Neural crest cell (in vitro differentiated cells): ENCODE measurements at places on chromosomes 4 and X. TPM values are rescaled to one million over a fixed set of nuclear protein-coding genes. Genes with fewer than 3 reads are reported as not detected.

ZDHHC15 gene
- total RNA-seq: 3.0 and 3.7 TPM in 2 replicates

ADH1B gene
- not detected in 2 replicates for total RNA-seq

RENBP gene
- 11.4 and 11.8 TPM in 2 replicates for total RNA-seq

CYTL1 gene
- total RNA-seq: 13.2 and 13.5 TPM in 2 replicates

SLC4A4 gene
- total RNA-seq: 3.9 and 4.0 TPM in 2 replicates

CXorf49 gene
- not detected in 2 replicates for total RNA-seq

TMEM255A gene
- 0.70 and 0.91 TPM in 2 replicates for total RNA-seq

CENPU gene
- 76.6 and 85.3 TPM in 2 replicates for total RNA-seq

IQCM gene
- total RNA-seq: not detected in 2 replicates

ENPP6 gene
- not detected in 2 replicates for total RNA-seq

DNA sequence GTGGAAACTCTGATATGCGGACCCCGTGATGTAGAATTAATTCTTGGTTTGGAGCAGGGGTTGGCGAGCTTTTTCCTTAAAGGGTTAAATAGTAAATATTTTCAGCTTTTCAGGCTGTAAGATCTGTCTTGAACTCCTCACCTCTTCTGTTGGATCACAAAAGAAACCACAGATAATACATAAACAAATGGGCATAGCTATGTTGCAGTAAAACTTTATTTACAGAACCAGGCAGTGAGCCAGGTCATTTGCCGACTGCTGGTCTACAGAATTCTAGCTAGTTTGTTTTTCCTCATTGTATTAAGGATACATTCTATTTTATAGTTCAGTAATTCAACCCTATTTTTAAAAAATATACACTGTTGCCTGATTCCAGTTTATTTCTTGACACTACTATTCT is 116.6 kb downstream of the PAPSS1 start:
- no peak for DNase-seq

GRCh38 chr4:184198190-184198589 is 19.5 kb downstream of the ENPP6 start:
- no peak for DNase-seq

- no peak for DNase-seq
These were observed 394.6 kb downstream of the C4orf33 start for GRCh38 chr4:129490516-129490915.

DNA sequence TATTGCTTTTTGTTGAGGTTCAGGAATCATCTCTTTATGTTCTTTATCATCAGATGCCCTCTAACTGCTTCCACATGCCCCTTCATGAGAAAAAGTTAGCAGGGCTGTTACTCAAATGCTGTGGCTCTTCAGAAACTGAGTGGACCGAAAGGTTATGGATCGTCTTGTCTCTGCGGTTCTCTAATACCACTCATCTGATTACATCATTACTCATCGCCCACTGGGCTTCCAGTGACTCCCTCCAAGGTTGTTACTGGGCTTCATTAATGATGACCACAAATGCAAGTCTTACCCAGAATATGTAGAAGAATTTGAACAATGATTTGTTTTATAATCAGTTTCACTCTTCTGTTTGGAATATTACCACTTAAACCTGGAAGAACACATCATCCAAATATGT is 67.7 kb downstream of the RWDD4 start:
- no peak for DNase-seq

- no peak for DNase-seq
These were observed 46.6 kb downstream of the RHOH start for GRCh38 chr4:40243386-40243948.

DNA sequence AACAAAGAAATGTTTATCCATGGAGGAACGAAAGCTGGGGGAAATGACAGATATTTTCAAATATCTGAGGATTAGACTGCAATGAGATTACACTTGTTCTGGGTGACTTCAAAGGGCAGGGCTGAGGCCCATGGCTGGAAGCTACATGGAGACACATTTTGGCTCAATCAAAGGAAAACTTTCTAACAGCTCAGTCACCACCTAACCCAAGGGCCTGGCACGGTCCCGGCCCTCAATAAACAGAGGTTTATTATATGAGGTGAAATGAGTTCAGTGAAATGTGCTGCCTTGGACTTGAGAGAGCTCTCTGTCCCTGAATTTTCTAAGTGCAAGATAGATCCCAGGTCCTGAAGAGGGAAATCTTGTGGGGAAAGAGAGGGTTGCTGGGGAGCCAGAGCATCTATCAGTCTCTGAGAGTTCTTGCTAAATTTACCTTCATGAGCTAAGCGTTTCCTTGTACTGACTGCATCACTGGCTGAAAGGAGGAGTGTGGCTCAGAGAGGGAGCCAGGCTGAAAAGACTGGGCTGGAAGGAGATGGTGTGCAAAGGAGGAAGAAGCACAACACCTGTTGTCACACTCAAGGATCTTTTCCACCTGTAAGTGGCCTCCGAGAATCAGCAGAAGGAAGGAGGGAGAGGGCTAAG is 2.0 kb upstream of the RIPPLY1 start:
- DNase-seq: no peak

- peak; percentile 40 for DNase-seq
These were observed at the start of gene PABPC4L for GRCh38 chr4:134201216-134202161. Gene PABPC4L (minus strand): TSS chr4:134201789. CDS start chr4:134201019, 770 bp downstream.

- no peak for DNase-seq
These were observed at the start of gene FGFR3 for GRCh38 chr4:1792832-1793495. Gene FGFR3 (plus strand): TSS chr4:1793293. CDS start chr4:1793935, 642 bp downstream.

- DNase-seq: no peak
These were observed 26.1 kb upstream of the IGFBP7 start for GRCh38 chr4:57136281-57136680.

DNA sequence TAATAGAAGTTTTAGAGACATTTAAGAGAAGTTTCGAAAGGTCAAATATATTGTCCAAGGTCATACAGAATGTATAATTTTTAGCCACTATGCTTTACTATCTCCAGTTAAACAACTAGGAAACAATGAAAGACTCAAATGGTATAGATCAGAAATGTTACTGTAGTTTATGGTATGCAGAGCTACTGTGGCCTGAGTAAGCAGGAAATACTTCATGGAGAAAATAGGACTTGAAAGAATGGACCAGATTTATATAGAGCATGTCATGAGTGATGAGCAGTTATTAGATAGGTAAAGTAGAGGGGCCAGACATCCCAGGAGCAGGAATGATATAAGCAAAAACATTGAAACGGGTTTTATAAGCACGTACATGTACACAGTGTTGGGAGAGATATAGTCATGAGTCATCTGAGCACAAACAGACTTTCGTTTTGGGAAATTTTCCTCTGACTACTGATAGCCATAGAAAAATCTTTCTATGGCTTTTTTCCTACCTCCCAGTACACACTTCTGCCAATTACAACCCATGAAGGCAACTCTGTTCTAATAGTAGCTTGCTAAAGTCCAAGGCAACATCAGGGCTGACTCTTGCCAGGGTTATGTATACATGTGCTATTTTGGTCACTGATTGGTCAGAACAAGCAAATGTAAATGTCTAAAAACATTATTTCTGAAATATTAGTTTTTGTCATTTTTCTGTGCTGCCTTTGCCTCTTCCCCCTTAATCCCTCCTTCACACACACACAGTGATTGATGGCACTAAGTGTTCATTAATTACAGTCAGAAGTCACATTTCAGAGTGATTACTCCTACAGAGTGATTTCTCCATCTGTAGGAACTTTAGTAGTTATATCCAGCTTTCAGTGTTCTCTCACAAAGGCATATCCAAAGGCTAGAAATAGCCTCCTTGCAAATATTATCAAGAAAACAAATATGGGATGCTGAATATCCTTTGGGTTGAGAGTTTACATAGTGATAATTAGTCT is 198.7 kb downstream of the ENOX2 start:
- DNase-seq: no peak

GRCh38 chr4:1632109-1633104 is 51.7 kb downstream of the FAM53A start:
- DNase-seq: no peak

DNA sequence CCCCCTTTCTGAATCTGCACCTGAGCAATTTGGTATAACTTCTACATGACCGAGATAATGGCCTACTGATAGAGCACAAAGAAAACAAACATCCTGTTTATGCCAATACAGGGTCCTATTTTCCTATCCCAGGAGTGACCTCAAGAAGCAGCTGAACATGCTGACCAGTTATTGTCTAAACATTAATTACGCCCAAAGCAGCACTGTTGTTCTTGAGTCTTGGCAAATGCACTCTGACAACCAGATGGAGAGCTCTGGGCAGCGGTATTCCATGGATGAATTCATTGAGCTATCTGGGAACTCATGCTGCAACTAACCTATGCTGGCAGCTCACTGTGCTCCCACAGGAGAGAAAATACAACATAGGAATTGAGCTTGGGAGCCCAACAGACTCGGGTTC is 52.6 kb downstream of the PCYT1B start:
- DNase-seq: no peak

DNA sequence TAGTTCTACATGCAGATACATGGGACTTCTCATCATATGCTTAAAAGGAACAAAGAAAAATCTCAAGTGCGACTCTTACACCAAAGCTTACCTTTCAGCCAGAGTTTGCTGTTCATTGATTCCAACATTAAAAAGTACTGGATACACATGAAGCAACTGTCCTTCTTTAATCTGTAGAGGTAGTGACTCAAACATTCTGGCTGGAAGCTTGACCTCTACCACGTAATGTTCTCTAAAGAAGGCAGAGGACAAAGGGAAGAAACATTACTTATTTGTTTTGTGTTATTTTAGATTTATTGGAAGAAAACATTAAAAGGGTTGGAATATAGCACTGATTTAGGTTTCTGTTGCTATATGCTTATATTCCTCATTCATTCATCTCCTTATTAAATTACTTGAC is 476.1 kb downstream of the IL15 start:
- DNase-seq: no peak

DNA sequence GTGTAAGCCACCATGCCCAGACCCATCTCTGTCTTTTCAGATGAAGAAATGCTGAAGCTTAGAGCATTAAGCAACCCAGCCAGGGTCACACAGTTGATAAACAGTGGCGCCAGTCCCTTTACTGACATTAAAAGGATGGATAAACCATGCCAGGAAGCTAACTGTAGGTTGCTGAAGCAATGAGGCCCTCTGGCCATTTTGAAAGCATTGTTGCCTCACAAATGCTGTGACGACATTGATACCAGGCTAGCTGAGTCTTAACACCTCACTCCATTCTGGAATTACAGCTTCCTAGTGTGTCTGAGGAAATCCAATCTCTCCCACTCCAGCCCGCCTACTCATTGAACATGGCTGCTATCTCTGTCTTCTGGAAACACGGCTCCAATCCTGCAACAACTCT is 89.7 kb downstream of the LNX1 start:
- no peak for DNase-seq

GRCh38 chr4:158461336-158461735 is 60.3 kb upstream of the RXFP1 start:
- DNase-seq: no peak

DNA sequence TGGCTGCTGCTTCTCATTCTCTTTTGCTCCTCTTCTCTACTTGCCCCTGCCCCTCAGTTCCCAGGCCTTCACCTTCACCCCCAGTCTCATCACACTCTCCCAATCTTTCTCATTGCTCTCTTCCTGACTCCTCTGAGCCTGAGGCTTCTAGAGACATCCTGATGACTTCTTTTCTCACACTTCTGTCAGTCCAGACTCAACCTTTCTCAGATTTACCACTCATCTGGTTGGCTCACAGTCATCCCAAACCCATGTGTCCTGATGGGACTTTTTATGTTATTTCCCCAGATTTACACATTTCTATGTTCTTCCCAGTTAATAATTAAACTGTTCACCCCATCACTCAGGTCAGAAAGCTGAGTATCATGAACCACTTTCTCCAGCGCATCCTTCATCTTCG is 68.0 kb downstream of the TMA16 start:
- no peak for DNase-seq

DNA sequence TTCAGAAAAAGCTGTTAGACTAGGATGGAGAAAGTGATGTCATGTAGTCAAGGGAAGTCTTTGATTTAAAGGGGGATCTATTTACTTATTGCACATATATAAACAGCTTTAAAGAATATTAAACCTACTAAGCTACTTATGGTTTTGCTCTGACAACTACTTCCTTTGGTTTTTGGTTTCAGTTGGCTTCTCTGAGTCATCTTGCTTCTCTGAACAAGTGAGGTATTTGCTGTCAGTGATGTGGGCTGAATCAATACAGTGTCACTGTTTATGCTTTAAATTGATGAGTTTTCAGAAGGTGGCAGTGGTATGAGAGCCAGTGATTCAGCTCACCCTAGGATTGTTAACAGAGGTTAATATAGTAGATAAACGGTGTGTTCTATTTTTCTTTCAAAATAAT is 75.1 kb downstream of the CEP44 start:
- DNase-seq: no peak

GRCh38 chr4:150280081-150280895 is 202.0 kb downstream of the DCLK2 start:
- DNase-seq: no peak

DNA sequence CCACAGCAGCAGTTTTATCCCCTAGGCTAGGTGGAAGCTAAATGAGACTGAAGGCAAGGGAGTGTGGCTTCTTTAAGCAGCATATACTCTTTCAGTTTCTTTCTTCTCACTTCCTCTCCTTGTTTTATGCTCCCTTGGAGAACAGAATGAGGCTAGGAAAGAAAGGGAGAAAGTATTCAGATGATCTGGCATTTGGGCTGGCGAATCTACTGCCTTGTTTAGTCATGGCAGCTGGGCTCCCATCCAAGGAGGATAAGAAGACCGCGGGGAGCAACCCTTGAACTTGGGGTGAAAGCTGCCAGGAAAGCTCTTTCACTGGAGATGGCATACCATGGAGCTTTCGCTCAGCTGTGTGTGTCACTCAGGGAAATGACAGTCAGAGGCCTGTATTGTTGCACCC is 72.1 kb downstream of the ARHGEF38 start:
- DNase-seq: no peak
